ENCODE measurements at places on chromosomes 4 and X. TPM values are rescaled to one million over a fixed set of nuclear protein-coding genes. Genes with fewer than 3 reads are reported as not detected.

CLDN2 gene
- 1.2 TPM for total RNA-seq

GRCh38 chr4:6761649-6762615, 20.6 kb upstream of the KIAA0232 start:
- no peak overlapping the region for H3K4me3 ChIP-seq
- no peak for DNase-seq
- H3K36me3 ChIP-seq, result no peaks in the 10 kb centered on the region
- H3K27ac ChIP-seq, result peak overlapping the region; percentile 34
- peaks cover 9% of the 10 kb centered on the region for H3K27me3 ChIP-seq
- no peaks in the 10 kb centered on the region for H3K4me1 ChIP-seq

SRPX gene
- total RNA-seq, result 1.8 TPM

GRCh38 chr4:1494416-1495315, 88.4 kb upstream of the NKX1-1 start:
- no peaks in the 10 kb centered on the region for H3K36me3 ChIP-seq
- no peak for DNase-seq
- no peak overlapping the region for H3K4me3 ChIP-seq
- peaks cover 10% of the 10 kb centered on the region for H3K27me3 ChIP-seq

DNA sequence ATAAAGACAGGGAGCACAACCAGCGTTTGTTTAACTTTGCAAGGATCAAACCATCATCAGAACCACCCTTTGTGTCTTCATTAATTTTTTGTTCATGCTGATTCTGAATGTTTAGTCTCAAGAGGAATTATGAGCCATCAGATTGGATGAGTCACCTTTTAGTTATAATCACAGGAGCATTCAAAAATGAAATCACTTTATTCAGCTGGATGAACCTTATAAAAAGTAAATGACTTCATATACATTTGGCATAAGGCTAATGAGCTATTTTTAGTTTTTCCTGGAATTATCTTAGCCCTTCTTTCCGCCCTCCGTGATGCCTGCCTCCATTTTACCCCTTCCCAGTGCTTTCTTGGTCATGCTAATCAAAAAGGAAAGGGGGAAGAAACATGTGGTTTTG, 103.6 kb downstream of the SORBS2 start:
- DNase-seq, result no peak
- H3K36me3 ChIP-seq, result peaks cover 22% of the 10 kb centered on the region
- H3K27me3 ChIP-seq, result no peaks in the 10 kb centered on the region

DNA sequence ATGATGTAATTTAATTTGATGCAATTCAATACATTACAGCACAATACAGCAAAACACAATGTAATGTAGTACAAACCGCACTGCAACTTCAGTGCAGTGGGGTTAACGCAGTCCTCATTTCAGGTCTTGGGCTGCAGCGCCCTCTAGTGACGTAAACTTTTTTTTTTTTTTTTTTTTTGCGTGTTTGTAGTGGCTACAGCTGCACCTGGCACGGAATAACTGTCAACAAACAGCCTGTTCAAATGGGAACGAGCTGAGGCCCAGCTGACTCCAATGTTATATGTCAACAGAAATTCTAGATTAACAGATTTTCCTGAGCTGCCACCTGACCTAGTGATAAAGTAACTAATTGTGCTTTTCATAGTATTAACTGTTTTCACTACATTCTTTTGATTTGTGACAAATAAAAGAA, 33.5 kb upstream of the RASSF6 start:
- H3K27me3 ChIP-seq, result no peaks in the 10 kb centered on the region
- peaks cover 8% of the 10 kb centered on the region for H3K4me1 ChIP-seq
- no peak overlapping the region for H3K4me3 ChIP-seq

CXorf65 gene
- total RNA-seq, result not detected

DNA sequence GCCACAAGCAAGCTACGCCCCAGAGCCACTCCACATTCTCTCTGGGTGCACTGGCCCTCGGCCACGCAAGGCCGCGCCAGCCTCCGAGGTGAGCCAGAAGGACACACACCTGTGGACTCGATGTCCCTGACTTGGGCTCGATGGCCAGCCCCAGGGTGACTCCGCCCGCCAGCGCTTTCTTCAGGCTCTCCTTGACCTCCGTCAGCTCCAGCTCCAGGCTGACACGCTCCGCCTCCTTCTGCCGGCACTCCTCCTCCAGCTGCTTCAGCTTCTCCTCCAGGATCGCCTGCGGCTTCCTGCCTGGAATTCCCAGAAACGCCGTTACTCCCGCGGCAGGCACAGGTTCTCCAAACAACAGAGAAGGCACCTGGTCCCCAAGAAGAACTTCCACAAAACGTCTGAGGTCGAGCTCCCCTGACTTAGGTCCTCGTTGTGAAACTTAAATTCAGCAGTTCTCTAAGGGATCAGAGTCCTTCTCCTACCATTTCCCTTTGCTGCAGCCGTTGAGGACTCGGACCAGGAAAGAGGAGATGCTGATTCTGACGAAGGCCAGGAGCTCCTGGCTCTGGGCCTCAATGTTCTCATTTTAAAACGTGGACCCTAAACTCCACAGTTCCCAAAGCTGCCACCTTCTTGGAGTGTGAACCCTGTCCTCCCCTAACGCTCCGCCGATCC, 166.8 kb downstream of the AFAP1 start:
- H3K27me3 ChIP-seq, result no peaks in the 10 kb centered on the region
- peaks cover 19% of the 10 kb centered on the region for H3K36me3 ChIP-seq
- no peak overlapping the region for H3K27ac ChIP-seq
- no peak for DNase-seq
- peaks cover 4% of the 10 kb centered on the region for H3K4me1 ChIP-seq

All from progenitor cell of endocrine pancreas (in vitro differentiated cells).